Foreskin keratinocyte (primary cell): ENCODE measurements at places on chromosomes 13 and 19. TPM values are rescaled to one million over a fixed set of nuclear protein-coding genes. Genes with fewer than 3 reads are reported as not detected.

TNFSF9 gene
- 23.2 and 27.9 TPM in 2 replicates for total RNA-seq

UBXN6 gene
- total RNA-seq, result 88.9 and 93.0 TPM in 2 replicates

ZNF579 gene
- 5.3 and 6.1 TPM in 2 replicates for total RNA-seq

TEAD2 gene
- total RNA-seq, result 26.7 and 34.0 TPM in 2 replicates

SSC5D gene
- total RNA-seq, result not detected in 2 replicates
